Trophoblast cell (in vitro differentiated cells and primary cell): ENCODE measurements at places on chromosomes 16 and 17.

GRCh38 chr16:77834635-77835540, 46.5 kb downstream of the VAT1L start:
- peak; percentile 30 for DNase-seq

DNA sequence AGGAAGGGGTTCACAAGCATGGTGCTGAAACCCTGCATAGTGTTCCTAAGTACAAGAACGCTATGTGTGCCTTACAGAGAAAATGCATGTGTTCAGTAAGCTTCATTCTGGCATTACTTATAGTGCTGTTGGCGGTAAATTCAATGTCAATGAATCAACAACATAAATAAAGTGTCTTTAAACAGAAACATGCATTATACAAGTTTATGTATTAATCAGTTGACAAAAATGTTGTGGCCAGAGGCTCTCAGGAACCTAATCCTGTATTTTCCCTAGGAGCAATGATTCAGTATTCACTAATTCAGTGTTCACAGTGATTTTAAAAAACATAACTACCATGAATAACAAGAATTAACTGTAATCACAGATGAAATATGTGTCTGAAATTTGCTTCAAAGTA, 47.1 kb upstream of the MYOCD start:
- no peak for DNase-seq

DNA sequence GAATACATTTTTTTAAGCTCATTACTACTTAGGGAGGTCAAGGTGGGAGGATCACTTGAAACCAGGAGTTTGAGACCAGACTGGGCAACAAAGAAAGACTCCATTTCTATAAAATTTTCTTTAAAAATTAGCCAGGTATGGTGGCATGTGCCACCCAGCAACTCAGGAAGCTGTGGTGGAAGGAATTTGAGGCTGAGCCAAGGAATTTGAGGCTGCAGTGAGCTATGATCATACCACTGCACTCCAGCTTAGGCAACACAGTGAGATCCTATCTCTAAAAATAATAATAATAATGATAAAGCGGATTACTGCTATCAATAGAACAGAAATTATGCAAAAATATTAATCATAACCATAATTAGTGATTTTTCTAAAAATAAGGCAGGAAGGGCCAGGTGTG, 170.3 kb downstream of the COPRS start:
- DNase-seq, result no peak

DNA sequence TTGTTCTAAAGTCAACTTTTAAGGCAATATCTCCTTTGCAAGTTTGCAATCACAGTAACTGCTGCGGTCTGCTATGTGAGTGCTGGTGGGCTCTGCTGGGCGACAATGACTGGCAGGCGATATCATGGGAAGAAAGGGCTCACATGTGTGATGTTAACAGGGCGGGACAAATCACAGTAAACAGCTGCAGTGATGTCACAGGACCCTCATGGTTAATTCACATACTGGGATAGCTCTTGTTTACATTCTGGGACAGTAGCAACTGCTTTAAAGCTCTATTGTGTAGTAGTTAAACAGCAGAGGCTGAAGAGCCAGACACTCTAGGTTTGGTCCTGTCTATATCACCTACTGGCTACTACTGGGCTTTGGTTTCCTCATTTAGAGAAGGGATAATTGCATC, 257.2 kb upstream of the ASIC2 start:
- no peak for DNase-seq

- DNase-seq, result no peak
These were observed 208.3 kb upstream of the WSCD1 start for GRCh38 chr17:5861854-5862253.

GRCh38 chr17:28170771-28171170, 128.3 kb downstream of the NLK start:
- DNase-seq, result no peak

GRCh38 chr17:82837586-82838320, 2.1 kb downstream of the ZNF750 start:
- DNase-seq, result no peak

- DNase-seq, result no peak
These were observed 43.9 kb upstream of the ZNF469 start for GRCh38 chr16:88338896-88339295.

GRCh38 chr16:83842756-83843507, 35.2 kb downstream of the HSBP1 start:
- DNase-seq, result no peak

GRCh38 chr16:77786186-77786847, 2.0 kb upstream of the VAT1L start:
- DNase-seq, result no peak

DNA sequence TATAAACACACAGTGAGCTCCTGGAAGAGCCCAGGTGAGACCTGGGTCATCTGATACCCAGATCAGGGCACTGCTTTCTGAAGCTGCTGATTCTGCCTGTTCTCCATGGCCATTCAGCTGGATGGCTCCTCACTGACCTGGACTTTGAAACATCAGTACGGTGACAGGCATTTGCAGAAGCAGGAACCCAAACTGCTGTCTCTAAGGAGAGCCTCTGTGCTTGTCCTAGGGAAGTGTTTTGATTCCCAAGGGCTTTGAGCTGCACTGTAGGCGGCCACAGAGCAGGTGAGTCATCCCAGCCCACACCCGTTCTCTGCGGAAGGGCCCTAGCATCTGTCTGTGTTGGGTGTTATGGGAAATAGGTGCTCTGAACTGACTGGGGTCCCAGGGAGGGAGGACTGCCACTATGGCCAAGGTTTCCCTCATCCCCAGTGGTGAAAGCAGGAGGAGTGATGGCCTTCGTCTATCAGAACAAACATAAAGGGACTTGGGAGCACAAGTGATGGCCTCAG, 60.7 kb upstream of the ADCY9 start:
- no peak for DNase-seq
